ENCODE measurements at places on chromosomes 4 and X.

DNA sequence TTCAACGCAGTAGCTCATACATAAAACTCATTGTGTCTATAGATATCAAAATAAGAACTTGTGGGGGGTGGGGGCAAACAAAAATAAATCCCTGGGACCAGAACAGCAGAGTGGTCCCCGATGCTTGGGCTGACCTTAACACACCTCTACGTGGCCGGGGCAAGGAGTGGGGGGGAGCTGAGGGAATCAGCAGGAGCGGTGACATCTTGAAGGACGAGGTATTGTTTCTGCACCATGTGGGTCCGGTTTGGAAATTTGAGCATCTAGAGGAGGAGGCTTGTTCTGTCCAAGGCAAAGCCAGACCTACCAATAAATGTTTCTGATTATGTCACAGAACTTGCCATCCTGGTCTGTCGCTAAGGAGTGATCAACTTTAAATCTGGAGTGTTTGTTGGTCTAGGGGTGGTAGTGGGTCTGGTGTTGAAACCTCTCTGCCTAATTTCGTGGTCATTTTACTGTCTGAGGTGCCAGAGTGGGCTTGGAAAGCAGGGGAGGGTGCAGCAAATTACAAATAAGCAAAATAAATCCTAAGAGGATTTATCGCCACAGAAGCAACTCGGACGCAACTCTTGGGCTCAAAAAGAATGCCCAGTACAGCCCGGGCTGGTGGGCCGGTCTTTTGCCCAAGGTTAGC is 774 bp upstream of the RAPGEF2 start:
- DNase-seq = no peak

GRCh38 chrX:100584611-100585010 is at the start of gene TNMD:
Gene TNMD (plus strand): TSS chrX:100584936. CDS start chrX:100585019, 83 bp downstream.
- DNase-seq = no peak

DNA sequence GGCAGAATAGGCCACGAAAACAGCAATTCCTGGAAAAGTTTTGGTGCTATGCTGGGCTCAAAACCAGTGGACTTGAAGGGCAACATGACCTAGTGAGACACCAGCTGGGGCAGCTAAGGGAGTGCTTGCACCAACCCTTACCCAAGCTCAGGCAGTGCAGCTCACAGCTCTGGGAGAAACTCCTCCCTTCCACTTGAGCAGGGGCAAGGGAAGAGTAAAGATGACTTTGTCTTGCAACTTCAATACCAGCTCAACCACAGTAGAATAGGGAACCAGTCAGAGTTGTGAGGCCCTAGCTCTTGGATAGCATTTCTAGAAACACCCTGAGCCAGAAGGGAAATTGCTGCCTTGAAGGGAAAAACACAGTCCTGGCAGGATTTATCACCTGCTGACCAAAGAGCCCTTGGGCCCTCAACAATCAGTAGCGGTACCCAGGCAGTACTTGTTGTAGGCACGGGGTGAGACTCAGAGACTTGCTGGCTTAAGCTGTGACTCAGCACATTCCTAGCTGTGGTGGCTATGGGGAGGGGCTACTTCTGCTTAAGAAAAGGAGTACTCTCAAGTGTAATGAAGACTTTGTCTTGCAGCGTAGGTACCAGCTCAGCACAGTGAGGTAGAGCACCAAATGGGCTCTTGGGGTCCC is 19.7 kb upstream of the ABCG2 start:
- DNase-seq = no peak

DNA sequence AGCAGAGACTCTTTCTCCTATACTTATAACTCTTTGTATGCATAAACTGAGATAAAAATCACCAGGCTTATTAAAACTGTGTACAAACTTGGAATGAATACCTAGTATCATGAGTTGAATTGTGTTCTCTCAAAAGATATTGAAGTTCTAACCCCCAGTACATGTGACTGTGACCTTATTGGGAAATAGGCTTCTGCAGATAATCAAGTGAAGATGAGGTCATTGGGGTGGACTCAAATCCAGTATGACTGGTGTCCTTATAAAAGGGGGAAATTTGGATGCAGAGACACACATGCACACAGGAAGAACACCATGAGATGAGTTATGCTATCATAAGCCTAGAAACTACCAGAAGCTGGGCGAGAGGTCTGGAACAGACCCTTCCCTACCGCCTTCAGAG is 26.2 kb downstream of the ZNF827 start:
- no peak for DNase-seq

DNA sequence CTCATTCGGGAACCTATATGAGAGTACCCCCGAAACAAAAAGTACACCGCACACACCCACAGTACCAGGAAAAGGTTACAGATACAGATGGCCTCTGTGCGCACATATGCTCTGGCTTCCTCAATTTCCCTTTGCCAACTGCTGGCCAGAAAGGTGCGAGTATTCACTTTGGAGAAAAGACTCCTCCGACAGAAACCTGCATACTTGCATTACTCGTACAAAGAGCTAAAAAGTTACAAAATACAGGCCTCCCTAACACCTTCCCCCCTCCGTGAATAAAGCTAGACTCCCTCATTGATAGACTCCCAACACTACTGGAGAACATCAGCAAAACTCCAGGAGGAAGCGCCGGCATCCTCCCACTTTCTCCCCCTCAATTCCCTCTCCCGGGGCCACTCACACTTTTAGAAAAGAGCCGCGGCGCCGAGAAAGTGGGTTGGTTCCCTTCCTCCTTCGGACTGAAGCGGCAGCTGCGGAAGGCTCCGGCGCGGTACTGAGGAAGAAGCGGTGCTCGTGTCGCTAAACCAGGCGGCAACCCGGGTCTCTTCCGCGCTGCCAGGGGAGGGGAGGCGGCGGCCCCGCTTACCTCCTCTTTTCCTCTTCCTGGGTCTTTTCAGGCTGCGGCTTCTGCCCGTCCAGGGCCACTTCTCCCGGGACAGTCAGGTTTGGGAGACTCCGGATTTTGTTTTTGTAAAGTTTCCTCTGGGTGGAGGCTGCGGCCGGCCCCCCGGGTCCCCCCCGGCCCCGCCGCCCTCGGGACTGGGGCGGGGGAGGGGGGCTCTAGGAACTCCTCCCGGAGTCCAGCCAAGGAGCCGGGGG is 1.1 kb downstream of the FBXW7 start:
- DNase-seq = no peak

DNA sequence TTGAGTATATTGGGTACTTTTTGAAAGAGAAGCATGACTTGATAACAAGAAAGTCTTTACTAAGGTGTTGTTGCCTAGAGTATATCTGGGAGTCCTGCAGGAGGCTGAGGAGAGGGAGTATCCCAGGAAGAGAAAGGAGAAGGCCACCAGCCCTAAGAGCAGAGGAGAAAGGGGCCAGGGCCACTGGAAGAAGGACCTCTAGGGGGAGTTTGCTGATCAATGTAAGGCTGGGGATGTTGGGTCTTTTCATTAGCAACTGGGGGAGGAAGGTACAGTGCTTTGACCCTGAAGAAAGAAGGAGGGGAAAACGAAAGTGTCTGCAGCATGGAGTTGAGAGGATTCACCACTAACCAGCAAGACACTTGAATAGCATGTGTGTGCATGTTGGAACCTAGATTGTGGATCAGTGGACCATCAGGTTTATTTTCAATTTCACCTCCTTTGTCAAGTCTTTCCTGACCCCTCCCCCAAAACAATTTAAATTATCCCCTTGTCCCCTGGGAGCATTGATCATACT is 4.5 kb downstream of the SMIM9 start:
- DNase-seq = no peak

GRCh38 chr4:173443121-173443520 is 44.2 kb upstream of the SCRG1 start:
- no peak for DNase-seq

DNA sequence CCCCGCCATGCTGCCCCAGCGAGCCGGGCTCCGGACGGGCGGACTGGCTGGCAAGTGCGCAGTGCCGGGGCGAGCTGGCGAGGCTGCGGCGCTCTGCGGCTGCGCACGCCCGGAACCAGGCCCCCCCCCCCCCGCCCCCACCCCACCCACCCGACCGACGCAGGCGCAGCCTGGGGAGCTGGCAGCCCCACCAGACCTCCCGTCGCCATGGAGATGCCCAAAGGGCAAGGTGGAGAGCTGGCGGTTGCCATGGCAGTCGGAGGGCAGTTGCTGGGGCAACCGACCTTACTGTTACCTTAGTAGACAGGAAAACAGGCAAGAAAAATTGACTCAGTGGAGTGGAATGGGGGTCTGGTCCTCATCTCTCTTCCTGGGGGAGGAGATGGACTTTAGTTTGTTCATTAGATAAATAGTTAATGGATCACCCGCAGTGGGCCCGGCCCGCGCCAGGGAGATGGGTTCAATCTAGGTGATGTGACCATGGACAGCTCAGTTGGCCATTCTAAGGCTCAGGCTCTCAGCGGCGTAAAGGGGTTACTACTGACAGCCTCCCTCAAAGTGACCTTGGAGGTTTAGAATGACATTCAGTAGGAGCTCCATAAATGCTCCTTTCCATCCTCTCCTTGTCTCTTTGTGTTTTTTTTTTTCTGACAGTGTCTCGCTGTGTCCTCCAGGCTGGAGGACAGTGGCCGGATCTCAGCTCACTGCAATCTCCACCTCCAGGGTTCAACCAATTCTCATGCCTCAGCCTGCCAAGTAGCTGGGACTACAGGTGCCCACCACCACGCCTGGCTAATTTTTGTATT is at the start of gene PCSK1N:
TSS of gene PCSK1N (minus strand) at position 87 of the 806 bp plus-strand sequence. CDS start at position 9, 78 bp downstream.
- DNase-seq = no peak

- no peak for DNase-seq
Observed at GRCh38 chr4:37799941-37800554, 26.4 kb upstream of the PGM2 start.

DNA sequence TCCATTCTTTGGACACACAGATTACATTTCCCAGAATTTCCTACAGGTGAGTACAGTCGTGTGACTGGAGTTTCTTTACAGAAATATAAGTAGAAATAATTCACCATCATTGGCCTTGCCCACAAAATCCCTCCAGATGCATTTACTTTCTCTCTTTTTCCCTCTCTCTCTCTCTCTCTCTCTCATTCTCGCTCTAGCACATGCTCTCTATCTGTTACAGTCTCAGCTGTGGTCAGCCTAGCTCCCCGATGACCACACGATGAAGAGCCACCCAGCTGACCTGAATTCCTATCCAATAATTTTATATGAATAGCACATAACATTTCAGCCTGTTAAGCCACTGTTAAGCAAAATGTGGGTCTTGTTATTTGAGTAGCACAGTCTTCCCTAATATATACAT is 507.9 kb downstream of the PCDH7 start:
- DNase-seq = no peak

DNA sequence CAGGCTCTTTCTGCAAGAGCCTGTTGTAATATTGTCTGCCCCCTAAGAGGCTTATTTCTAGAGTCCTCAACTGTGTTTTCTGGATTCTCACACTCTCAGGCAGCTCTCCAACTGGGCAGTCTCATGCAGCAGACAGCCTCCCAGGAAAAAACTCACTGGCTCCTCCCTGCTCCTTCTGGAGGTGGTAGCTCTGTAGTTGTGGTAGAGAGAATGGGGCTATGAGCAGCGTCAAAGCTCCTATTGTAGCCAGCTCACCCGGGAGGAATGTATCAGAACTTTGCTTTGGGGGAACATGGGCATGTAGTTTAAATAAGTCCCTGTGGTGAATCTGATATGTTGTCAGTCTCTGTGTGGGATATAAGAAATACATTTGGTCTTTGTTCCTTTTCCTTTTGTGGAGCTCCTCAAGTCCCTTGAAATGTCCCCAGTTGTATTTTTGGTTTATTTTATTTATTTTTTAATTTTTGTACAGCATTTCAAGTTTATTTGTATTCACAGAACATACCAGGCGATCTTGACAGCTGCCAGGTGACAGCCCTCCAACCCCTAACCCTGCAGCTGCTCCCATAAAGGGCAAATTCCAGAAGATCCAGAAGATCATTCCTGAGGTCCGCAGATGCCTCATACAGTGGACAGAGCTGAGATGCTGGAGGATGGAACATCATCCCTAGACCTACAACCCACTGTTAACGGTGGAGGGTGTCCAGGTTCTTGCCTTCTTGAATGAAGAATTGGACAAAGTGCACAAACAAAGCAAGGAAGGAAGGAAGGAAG is 45.7 kb downstream of the TRIM61 start:
- DNase-seq = no peak

DNA sequence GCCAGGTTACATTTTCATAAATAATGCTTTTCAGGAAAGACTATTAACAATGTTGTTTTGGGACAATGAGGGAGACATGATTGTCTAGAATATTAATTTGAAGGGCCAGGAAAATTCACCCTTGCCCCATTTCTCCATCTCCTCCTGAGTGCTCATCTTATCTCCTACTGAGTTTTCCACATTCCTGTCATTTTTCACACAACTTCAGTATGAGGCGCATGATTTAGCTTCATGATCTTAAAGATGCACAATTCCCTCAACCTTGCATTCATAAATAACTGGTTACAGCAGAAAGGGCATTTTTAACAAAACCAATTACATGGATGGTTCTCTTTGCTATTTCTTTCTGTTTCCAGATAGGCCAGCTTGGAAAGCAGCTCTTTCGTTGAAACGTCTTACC is 1699.2 kb upstream of the IGFBP7 start:
- DNase-seq = no peak

Measured in vagina (tissue), 2 donors.